ENCODE measurements at places on chromosomes 6 and 20.

DNA sequence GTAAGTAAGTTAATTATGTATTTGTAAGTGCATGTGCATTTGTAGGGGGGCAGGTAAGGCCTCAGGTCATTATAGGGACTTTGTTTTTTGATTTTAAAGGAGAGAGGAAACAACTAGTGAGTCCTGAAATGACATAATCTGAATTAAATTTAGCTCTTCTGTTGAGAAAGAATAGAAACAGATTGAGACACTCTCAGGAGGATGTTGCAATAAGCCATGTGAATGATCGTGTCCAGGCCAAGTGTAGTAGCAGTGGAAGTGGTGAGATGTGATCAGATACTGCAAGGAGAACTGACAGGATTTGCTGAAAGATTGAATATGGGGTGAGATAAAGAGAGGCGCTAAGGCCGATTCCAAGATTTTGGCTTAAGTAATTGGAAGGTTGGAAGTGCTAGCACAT is 2.6 kb upstream of the CENPW start:
- DNase-seq = no peak

GRCh38 chr6:11798538-11798937 is 19.9 kb upstream of the ADTRP start:
- DNase-seq = no peak

GRCh38 chr20:57414867-57415592 is 23.8 kb downstream of the RBM38 start:
- DNase-seq = no peak

GRCh38 chr6:33313105-33313708 is 671 bp downstream of the TAPBP start:
- no peak for DNase-seq

- DNase-seq = no peak
Measured at GRCh38 chr20:3680701-3681351, 984 bp downstream of the ADAM33 start.

DNA sequence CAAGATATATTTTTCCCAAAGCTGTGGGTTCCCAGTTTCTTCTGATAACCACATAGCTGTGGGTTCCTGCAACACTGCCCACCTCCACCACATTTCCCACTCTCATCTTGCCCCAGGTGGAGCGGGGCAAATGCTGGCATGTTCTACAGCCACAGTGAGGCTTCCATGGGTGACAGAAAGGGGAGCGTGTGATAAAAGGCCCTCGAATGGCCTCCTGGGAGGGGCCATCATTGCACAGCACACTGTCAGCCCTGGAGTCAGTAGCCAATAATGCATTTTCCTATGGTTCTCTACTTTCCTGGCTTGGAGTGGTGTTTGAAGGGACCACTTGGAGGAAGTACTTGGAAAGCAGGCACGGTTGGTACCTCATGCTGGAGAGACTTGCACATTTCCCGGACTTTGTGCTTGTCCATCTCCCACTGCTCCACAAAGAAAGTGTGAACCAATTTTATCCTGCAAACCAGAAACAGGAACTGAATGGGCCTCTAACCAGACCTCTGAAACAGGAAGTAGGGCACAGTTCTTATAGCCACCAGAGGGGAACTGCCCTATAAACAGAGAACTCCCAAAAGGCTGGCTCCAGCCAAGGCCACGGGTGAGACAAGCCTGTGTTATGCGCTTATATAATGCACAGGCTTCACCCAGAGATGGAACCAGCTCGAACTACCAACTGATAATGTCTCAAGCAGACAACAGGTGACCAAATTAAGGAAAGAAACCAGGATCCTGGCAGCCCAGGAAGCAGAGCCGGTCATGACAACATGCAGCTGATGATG is 8.6 kb downstream of the MAP3K5 start:
- no peak for DNase-seq

DNA sequence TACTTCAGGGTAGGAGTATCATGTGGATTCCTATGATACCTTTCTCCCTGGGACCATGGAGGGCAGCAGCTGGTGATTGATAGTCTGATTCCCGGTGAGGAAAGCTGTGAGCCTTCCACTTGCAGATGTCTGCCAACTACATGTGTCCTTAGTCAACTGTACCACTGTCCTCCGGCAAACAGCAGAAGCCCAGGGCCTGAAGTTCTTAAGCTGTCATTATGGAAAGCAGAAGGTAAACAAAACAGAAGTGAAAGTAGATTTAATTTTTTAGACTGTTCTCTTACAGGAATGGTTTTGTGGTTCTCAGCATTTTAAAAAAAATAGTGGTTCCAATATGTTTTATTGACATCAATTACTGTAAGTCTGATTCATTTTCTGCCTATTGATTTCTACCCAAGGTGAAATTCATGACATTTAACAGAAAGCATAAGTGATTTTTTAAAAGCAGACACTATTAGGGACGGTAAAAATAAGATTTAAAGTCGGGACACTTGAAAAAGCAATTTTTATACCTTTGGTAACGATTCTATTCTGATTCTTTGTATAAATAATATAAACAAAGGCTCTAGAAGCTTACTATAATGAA is 36.6 kb downstream of the PTPN1 start:
- DNase-seq = no peak

GRCh38 chr20:43210901-43211300 is 21.2 kb upstream of the PTPRT start:
- DNase-seq = no peak

DNA sequence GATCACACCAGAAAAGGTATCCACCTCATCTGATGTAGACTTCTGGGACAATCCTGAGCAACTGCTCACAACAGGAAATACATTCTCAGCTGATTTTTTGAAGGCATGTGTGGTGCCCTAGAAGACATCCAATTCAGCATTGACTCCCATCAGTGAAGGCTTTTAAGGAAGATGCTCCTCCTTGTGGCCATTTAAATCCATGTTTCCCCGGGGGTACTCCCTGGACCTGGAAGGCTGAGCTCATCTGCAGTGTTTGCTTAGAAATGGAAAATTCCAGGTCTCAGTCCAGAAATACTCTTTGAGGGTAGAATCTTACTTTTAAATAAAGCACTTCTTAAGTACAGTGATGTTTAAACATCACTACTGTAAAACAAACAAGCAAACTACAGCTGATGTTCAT is 195.5 kb upstream of the PDE10A start:
- no peak for DNase-seq

DNA sequence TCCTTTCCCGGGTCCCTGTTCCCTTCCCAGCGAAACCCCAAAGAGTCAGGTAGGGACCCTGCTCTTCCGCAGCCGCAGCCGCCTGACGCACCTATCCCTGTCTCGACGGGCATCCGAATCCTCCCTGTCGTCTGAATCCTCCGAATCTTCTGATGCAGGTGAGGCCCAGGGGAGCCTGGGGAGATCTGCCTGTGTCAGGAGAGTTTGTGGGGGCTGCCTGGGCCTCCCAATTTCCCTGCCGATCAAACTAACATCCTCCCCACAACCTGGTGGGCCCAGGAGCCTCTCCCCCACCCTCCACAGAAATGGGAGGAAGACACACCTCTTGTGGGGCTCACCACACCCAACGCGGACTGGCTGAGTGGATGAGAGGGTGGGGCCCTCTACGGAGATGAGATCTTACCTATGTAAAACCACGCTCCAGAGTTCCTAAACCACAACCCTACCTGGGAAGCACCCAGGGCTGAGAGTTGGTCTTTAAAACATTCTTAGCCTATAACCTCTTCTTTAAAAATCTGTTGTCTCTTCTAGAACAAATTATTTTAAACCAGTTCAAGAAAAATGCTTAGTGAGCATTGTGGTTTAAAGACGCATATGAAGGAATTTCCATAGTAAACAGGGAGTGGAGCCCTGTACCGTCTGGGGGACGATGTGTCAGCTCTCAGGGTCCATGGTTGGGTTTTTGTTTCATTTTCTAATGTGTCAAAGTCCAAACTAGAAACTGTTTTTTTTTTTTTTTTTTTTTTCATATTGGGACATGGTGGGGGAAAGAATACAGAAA is 1.7 kb downstream of the CDC25B start:
- no peak for DNase-seq

DNA sequence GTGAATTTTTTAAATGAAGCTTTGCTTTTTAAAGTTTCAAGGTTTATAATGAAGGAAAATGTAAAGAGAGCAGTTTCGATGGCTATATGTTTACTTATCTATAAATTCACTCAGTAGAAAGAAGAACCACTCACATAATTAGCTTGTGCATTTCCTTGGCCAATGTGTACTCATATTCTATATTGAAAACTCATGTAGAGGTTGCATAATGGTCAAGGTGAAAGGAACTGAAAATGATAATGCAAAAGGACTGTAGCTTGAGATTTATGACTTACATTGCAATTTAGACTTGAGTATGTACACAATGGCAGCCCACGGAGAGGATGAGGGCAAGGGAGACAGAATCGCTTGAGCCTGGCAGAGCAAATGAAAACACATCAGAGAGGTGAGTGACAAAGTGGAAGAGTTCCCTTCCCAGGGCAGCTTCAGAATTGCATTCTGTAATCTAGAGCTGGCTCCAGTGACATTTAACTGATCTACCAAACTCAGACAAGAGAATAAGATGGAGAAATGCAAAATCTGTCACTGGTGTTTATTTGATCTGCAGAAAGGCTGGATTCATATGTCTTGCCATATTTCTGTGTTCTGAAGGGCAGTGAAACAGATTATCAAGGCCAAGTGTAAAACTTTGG is 191.8 kb downstream of the TMEM200A start:
- DNase-seq = no peak

DNA sequence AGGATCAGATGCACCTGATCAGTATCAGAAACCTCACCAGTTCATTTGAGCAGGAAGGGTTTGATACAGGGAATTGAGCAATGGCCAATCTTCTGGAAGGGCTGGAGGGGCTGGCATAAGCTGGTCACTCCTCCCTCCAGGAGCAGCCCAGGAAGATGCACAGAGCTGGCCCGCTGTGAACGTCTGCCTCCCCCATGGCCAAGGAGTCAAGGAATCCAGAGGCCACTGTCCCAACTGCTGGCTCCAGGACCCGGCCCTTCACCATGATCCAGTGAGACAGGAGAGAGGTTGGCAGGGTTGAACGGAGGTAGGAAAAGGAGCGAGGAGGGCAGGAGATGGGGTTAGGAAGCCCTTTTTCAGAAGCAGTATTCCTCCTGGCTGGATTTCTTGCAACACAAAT is 113.9 kb upstream of the CST7 start:
- DNase-seq = no peak

DNA sequence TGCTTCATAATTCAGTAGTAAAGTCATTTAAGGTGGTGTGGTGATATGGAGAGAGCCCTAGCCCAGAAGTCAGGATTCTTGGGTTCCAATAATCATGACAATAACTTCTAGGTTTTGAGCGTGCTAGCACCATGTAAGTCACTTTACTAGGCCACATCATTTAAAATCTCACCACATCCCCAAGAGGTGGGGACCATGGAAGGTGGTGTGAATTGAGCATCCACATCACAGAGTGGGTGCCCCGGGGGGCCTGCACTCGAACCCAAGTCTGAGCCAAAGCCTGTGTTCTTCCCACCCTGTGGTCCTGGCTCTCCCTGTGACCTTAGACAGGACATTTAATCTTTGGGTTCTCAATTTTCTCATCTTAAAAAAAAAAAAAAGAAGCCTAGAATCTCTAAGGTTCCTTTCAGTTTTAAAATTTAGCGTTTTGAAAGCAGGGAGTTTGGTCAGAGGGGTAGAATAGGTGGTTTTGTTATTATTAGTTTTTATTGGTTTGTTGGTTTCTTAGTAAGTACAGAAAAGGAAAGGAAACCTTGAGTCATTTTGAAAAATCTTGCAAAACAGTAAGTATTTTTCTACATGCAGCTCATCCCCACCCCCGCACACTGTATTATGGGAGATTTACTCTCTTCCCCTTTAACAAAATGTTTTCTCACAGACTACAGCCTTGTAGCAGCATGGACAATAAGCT is 26.4 kb downstream of the ARMC2 start:
- DNase-seq = no peak

- DNase-seq = no peak
Measured at GRCh38 chr6:153503810-153504209, 372.7 kb upstream of the RGS17 start.

- DNase-seq = no peak
Measured at GRCh38 chr6:47788498-47788884, 6.7 kb downstream of the OPN5 start.

DNA sequence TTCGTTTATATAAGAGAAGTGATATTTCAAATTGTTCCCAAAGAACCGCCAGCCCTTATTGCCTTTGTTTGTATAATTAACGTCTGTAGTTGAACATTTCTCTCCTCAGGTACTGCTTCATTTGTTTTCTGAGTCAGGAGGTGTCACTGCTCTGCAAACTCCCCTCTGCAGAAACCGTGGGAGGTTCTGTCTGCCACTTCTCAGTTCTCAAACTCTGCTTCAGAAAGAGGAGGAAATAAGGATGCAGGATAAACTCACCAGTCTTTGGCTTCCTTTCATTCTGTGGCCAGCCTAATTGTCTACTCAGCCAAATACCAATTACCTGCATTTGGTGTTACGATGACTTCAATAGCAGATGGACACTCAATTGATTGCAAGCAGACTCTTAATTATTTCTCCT is 149.8 kb downstream of the PAK5 start:
- no peak for DNase-seq

DNA sequence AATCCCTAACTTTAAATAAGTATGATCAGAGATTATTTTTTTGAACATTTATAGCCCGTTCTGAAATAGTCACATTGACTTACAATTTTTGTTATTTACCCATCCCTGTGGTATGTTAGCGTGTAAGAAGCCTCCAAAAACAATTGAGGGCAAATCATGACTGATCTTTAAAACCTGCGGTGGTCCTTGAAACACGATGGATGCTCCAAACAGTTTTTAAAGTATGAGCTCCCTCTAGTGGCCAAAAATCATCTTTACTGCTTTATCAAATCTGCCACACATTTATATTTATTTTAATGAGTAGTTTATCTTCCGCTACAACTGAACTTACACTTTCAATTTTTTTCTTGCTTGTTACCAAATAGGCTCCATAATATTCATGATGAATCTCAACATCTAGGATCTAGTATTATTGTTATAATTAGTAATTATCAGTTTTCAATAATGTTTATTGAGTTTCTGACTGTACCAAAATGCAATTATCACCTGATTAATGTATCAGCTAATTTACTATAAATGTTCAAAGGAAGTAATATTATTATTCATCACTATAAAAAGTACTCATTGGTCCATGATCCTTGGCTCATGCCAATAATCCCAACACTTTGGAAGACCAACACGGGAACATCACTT is 52.2 kb downstream of the MARCKS start:
- no peak for DNase-seq

DNA sequence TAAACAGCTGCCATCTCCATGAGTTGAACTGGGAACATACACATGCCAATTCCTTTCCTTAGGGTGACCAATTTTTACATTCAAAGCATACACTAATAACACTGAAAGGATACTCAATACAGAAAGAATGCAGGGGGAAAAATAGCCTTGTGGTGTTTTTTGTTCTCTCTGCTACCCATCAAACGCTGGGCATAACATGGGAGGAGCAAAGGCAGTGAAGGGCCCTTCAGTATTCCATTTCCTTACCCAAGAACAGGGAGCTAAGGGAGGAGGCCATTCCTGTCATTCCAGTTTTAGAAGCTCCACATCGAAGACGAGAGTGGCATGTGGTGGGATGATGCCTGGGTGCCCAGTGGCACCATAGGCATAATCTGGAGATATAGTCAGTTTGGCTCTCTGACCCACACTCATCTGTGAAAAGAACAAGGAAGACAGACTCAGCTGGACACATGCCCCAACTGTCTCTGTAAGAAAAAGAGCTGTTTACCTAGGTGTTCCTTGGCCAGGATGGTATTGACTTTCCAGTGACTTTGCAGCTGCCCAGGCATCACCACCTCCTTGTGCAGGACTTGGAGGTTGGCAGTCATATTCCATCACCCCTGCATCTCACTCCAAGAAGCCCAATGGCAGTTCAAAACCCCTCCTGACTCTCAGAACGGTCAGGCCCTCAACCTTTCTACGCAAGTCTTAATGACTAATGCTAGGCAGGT is 20.9 kb downstream of the FKBP1A start:
- no peak for DNase-seq

GRCh38 chr6:55958790-55959189 is 83.4 kb upstream of the BMP5 start:
- DNase-seq = no peak
